Kidney (tissue), 22 donors: ENCODE measurements at places on chromosomes 7 and 10.

- DNase-seq, result peak; percentile 46
- no peaks in the 10 kb centered on the region for H3K4me1 ChIP-seq
- no peaks in the 10 kb centered on the region for H3K27me3 ChIP-seq
- H3K4me3 ChIP-seq, result no peak overlapping the region
- no peak overlapping the region for H3K27ac ChIP-seq
- H3K36me3 ChIP-seq, result no peaks in the 10 kb centered on the region
These were observed 3.2 kb downstream of the OPN4 start for GRCh38 chr10:86657396-86658011.

- peak; percentile 71 for DNase-seq
- H3K27ac ChIP-seq, result no peak overlapping the region
- no peak overlapping the region for H3K4me3 ChIP-seq
- H3K36me3 ChIP-seq, result no peaks in the 10 kb centered on the region
- no peaks in the 10 kb centered on the region for H3K4me1 ChIP-seq
These were observed 531.1 kb upstream of the STEAP1 start for GRCh38 chr7:89623018-89623672.

DNA sequence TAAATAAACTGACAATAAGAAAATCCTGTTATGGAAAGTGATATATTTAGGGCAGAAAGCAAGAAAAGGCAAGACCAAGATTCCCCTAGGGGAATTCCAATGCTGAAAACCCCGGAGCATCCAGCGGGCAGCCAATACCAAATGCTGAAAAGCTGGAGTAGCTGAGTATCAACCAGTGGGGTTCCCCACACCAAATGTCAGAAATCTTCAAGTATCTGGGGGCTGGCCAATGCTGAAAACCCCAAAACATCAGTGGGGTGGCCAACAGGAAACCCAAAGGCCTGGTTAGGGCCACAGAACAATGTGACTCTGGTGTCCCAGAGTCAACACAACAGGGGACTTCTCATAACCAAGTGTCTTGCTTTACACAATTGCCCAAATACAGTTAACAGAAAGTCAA, 271.8 kb upstream of the CACNA2D1 start:
- no peaks in the 10 kb centered on the region for H3K27me3 ChIP-seq
- no peak for DNase-seq

DNA sequence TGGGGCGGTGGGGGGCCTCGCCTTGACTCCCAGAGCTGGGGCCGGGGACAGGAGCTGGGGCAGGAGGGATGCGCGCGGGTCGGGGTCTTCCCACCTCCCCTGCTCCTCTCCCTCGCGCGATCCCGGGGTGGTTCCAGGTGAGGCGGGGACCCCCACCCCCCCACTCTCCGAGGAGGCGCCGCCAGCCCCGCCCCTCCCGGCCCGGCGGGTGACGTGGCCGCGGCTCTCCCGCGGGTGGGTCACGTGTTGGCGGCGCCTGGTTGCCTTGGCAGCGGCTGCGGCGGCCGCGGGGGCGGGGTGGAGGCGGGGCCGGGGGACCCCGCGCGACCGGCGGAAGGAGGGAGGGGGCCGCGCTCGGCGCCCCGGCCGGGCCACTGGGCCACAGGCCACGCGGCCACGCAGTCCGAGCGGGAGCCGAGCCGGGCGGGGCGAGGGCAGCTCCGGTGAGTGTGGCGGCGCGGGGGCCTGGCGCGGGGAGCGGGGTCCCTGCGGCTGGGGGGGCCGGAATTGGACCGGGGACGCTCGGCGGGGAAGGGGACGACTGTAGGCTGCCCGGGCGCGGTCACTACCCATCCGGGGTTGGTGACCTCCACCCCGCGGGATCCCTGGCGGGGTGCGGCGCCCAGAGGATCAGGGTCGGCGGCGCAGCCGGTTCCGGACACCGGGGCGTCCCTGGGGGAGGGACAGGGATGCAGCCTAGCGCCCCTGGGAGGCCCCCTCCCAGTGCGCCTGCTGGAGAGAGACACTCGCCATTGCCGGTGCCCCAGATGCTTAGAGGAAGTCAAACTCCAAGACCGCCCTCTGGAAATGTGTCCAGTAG, at the start of gene ORAI2:
Gene ORAI2, plus strand, starts transcription at position 357 of the 820 bp plus-strand sequence. CDS start 5,382 bp downstream, outside the sequence.
- peak within 1 kb of the TSS; percentile 53 for H3K4me3 ChIP-seq
- peak within 1 kb of the TSS; percentile 60 for H3K27ac ChIP-seq
- H3K4me1 ChIP-seq, result peaks cover 14% of the 10 kb centered on the region

DNA sequence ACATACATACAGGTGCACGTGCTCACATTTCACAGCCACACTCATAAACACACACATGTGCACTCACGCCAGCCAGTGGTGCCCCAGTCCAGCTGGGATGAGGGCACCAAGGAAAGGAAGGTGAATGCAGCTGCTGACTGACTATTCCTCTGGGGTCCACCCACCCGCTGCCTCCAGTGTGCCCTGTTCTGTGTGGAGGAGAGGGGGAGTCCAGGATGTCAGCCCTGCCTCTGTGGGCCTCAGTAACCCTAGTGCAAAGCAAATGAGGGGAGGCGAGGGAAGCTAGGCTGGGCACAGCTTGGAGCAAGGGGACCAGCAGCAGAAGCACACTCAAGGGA, 57.6 kb downstream of the YKT6 start:
- H3K4me1 ChIP-seq, result no peaks in the 10 kb centered on the region
- peak overlapping the region; percentile 85 for H3K27ac ChIP-seq
- H3K27me3 ChIP-seq, result no peaks in the 10 kb centered on the region
- H3K4me3 ChIP-seq, result no peak overlapping the region
- H3K36me3 ChIP-seq, result no peaks in the 10 kb centered on the region
